Central memory CD4-positive, alpha-beta T cell (primary cell): ENCODE measurements at places on chromosomes 5 and 9.

DNA sequence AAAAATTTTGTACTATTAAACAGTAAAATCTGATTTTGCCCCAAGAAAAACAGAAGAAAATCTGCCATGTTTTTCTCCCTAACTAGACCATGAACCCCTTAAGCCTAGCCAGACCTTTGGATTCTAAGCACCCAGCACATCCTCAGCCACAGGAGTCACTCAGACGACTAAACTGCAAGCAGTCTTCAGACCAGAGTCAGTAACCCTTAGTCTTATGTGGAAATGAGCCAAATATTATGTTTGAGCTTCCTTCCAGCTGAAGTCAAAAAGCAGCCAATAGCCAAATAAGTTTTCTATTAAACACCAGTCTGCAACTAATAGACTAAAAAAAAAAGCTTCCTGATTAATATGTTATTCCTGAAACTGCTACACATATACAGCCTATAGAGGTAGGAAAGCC, 47.4 kb downstream of the GOLPH3 start:
- DNase-seq, result no peak

DNA sequence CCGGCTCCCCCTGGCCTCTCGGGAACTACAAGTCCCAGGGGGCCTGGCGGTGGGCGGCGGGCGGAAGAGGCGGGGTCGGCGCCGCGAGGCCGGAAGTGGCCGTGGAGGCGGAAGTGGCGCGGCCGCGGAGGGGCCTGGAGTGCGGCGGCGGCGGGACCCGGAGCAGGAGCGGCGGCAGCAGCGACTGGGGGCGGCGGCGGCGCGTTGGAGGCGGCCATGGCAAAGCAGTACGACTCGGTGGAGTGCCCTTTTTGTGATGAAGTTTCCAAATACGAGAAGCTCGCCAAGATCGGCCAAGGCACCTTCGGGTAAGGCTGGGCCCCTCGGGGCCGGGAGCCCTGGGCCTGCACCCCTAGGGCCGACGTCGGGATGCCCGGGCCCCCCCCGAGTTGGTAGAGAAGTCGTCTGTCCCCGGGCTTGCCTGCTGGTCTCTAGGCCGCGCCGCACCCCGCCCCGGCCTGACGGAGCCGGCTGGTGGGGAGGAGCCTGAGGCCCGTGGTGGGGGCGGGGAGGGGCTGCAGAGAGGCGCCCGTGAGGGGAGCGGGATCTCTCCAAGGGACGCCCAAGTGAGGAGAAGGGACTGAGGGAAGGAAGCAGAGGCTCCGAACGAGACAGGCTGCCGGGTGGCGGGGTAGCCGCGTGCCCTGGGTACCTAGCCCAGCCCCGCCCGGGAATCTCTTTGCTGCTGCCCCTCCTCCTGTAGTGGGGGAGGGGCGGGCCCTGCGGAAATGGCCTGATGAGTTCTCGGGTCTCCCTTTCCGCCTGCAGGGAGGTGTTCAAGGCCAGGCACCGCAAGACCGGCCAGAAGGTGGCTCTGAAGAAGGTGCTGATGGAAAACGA, at the start of gene CDK9:
CDK9 (plus strand) TSS at position 102 of the 840 bp plus-strand sequence; CDS start at position 217, 115 bp downstream.
- peak; percentile 94 for DNase-seq

GRCh38 chr5:96387616-96388015, 45.4 kb downstream of the PCSK1 start:
- DNase-seq, result no peak

DNA sequence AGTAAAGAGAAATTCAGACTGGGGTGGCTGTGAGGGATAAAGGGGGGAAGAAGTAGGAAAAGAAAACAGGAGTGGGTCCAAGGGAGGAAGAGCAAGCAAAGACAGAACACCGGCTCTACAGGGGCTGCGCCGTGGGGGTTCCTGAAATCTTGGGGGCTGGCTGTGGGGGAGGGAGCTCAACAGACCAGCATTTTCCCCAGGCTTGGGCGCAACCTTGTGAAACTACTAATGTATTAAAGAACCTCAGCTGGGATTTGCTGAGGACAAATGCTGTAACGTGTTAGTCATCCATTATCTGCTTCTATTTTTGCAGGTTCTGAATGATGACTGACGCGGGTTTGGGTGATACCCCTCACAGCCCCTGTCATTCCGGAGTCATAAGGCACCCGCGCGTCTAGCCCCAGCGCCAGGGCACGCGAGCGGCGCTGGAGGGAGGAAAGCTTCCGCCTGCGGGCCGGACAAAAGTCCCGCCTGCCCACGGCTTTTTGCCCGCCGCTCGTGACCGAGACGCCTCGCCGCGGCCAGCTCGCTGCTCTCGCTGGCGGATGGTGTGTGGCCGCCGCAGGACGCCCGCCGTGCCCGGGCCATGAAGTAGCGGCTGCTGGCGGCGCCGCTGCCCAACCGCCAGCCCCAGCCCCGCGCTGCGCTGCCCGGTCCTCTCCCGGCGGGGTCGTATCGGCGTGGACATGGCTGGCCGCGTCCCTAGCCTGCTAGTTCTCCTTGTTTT, 110.6 kb downstream of the PAM start:
- DNase-seq, result no peak

DNA sequence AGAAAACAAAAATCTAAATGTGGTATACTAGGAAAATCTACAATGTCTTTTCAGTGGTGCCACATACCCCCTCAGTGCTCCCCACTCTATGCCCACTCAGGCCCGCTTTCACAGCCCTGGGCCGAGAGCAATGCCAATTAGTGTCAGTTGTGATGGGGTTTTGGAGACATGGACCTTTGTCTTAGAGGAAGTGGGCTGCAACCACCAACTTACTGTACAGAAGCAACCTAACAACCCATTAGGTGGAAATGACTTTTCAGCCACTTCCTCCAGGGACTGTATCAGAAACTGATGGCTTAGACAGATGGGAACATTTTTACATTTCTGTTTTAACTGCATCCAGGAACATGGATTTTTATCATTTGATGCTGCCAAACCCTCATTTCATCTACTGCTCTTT, 268.0 kb downstream of the BNC2 start:
- DNase-seq, result no peak

GRCh38 chr5:168300326-168301182, 9.1 kb downstream of the WWC1 start:
- DNase-seq, result no peak

DNA sequence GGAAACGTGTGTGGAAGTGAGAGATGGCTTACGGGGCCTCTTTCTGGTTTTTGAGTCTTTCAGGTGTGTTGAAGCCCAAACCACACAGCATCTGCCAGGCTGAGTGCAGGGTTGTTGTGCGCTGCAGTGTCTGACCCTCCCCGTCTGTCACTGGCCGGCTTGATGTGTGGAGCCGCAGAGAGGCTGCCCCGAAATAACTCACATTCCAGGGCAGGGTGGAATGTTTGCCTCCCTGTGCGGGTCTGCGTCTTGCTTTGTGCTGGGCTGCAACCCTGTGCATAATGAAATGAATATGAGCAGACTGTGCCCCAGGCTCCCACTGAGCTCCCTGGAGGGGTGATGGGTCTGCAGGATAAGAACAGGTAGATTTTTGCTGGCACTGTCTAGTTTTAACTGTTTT, 9.9 kb upstream of the PLEKHG4B start:
- DNase-seq, result no peak

GRCh38 chr9:137494104-137494544, 35.0 kb upstream of the NSMF start:
- DNase-seq, result no peak

DNA sequence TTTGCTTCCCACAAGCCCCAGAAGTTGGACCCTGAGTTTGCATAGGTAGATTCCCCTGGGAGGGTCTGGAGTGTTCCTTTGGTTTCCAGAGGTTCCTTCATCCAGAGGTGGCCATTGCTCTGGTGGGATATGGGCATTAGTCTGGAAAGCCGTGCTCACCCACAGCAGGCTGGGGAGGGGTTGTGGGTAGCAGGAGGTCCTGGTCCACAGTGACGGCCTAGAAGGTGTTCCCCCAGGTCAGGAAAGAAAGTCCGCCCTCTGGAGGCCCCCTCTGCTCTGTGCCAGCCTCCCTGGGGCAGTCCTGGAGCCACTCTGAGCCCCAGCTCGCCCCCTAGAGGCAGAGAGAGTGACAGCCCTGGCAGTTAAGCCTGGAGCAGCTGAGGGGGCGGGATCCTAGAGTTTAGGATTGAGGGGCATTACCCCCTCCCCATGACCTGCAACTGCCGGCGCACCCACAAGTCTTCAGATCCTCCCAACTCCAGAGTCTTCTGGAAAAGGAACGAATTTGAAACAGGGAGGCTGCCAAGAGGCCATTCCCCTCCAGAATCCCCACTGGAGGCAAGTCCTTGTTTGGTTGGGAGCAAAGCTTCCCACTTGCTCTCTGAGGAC, 36.8 kb downstream of the NDST1 start:
- peak; percentile 19 for DNase-seq

- no peak for DNase-seq
These were observed 28.0 kb upstream of the SPZ1 start for GRCh38 chr5:80291761-80292160.

DNA sequence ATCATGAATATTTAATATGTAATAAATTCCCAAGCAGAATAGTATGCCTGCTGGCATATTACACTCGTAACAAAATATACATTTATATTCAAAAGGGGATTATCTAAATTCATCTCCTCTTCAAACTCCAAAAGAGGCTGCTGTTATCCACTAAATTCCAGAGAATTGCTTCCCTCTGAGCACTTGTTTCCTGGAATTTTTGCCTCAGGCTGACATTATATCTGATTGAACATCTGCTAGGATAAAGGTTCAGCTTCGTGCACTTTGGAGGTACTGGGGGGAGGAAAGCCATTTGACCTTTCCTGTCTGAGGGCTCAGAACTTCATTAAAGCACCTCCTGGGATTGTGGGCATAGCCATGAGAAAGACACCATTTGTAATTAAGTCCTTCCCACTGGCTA, 4.3 kb upstream of the HAPLN1 start:
- DNase-seq, result no peak

DNA sequence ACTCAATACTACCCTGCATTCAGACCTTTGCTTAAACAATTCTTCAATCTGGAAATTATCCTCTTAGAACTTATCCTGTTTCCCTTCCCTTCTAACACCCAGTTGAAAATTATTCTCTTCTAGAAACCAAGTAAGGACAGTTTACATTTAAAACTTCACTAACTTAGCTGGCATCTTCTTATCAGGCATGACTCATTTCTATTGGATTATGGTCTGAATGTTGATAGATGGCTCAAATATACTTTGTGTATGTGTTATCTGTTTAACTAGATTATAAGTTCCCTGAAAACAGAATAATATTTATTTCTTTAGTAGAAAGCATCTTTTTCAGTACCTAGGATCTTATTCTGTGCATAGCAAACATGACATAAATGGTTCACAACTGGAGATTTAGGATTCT, 161.9 kb downstream of the PPP2R2B start:
- DNase-seq, result no peak

DNA sequence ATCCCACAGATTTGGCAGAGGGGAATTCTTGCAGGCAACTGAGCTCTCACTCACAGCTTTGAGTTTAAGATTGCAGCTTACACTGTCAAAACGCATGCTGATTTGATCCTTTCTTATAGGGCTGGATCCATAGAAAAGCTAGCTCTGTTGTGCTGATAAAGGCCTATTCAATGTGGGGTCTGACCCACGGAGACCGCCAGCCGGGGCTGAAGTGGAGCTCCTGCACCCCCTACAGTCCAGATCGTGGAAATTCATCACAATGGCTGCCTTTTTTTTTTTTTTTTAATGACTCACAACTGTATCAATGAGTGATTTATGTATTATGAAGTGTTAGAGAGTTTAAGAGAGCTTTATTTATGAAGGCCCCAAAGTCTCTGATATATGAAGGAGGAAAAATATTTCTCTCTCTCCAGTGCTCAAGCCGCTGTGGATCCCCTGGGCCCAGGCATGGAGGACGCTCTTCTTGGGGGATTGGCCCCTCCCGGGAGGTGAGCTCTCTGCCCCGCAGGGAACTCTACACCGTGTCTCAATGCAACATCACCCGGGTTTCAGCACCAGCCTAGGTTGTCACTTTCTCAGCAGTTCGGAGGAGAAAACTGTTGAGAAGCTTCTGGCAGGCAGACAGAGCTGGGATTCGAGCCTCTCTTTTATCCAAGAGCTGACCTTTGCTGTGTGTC, 700.2 kb downstream of the IRX1 start:
- no peak for DNase-seq

DNA sequence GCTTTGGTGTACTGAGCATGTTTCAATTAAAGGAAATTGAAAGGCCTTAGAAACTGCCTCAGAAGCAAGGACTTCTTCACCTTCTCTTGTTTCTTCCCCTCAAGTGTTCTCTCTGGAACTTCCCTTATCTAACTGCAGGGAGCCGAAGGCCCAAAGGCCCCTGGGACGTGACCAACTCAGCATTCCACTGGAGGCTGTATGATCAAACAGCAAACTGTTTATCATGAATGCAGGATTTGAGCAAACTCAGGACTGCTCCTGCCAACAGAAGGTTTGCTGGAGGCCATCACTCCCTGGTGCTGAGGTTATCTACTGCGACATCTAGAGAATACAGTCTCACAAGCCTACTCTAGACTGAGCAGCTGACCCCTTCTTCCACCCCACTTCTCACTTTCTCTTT, 4.8 kb upstream of the CDH10 start:
- no peak for DNase-seq

DNA sequence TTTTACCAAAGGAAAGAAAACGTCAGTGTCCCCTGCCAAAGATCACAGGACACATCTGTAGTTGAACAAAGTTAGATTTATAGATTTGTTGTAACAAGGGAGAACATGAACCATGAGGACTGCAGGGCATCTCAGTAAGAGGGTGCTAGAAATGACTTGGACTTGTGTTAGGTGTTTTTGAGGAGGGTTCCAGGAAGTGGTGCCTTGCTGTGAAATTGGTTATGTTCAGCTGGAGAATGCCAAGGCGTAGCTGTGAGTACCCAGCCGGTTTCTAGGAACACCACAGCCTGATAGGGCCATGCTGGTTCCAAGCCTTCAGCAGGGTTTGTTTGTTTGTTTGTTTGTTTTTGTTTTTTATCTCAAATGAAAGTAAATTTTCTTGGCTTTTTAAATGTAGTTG, 5.3 kb downstream of the SPEF2 start:
- no peak for DNase-seq

GRCh38 chr5:60514152-60514551, 185.8 kb downstream of the DEPDC1B start:
- no peak for DNase-seq

- DNase-seq, result no peak
These were observed 3.6 kb upstream of the CCNJL start for GRCh38 chr5:160315968-160316367.

- DNase-seq, result no peak
These were observed 84.7 kb downstream of the CMYA5 start for GRCh38 chr5:79774171-79774854.

DNA sequence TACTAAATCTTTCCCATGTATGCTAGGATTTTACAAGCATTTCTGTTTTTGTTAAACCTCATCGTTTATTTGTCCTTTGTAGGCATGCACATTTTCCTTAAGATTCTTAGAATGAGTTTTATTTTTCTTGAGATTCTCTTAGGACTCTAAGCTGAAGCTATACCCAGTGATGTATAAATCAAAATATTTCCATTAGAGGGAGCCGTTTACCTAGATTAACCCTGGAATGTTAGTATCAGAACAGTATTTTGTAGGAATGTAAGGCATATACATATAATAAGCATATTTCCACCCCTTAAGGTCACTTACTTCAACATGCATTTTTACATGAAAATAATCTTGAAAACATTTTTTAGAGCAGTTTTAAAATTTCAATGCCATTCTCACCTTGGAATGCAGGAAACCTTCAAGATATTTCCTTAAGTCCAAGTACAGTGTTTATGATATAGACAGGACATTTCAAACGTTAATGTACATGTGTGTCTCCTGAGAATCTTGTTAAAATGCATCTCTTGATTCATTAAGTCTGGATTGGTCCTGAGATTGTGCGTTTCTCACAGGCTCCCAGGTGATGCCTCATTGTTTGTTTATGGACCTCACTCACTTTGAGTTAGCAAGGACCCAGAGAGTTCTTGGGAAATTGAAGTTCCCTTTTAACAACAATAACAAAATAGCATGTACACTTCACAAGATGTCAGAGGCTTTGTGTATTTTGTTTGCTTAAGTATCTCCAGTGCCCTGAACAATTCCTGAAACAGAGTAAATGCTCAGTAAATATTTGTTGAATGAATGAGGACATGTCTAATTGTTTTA, 34.9 kb upstream of the FCHO2 start:
- no peak for DNase-seq
